ENCODE measurements at places on chromosomes 7 and 10.

GRCh38 chr10:50621968-50622705 is 1.6 kb downstream of the SGMS1 start:
- peak; percentile 90 for DNase-seq

GRCh38 chr7:95867309-95867708 is 95.0 kb downstream of the DYNC1I1 start:
- no peak for DNase-seq

GRCh38 chr7:28980451-28981160 is 22.5 kb upstream of the TRIL start:
- no peak for DNase-seq

- DNase-seq: no peak
Measured at GRCh38 chr7:85328456-85328998, 141.7 kb upstream of the SEMA3D start.

GRCh38 chr10:63431962-63432797 is 33.6 kb downstream of the JMJD1C start:
- DNase-seq: no peak

DNA sequence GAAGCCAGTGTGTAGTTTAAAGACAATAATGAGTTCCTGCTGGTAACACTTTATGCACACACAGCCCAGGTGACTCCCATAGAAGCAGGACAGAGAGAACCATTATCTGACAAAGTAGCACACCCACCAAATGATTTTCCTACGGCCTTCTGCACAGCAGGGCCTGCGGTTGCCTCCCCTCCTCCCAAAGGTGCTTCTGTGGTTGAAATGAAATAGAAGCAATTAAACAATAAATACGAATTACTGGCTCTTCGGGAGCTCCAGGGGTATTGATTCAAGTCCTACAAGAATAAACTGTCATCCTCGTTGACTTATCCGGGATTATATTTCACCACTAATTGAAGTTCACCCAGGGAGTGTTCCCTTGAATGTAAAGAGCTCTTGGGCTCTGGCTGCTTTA is 172.1 kb downstream of the ACTR3B start:
- DNase-seq: no peak

Measured in right hindlimb (tissue), 1 donor.